RPMI8226 (cell line): ENCODE measurements at places on chromosomes 11 and 22.

DNA sequence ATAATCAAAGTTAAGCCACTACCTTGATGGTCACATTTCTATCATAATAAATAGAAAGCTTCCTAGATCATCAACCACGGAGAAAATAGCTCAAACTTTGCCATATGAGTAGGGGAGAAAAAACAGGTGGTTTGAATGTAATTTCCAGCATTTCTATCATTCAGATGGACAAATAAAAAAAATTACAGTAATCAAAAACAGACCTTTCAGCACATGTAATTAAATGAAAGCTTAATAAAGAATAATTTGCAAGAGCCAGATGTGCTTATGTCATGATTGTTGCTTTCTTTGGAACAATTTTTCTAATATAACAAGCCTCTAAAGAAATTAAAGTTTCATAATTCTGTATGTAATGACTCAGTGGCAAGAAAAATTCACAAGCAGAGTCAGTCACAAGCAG lies 297.0 kb downstream of the SOX6 start:
- no peak for DNase-seq

DNA sequence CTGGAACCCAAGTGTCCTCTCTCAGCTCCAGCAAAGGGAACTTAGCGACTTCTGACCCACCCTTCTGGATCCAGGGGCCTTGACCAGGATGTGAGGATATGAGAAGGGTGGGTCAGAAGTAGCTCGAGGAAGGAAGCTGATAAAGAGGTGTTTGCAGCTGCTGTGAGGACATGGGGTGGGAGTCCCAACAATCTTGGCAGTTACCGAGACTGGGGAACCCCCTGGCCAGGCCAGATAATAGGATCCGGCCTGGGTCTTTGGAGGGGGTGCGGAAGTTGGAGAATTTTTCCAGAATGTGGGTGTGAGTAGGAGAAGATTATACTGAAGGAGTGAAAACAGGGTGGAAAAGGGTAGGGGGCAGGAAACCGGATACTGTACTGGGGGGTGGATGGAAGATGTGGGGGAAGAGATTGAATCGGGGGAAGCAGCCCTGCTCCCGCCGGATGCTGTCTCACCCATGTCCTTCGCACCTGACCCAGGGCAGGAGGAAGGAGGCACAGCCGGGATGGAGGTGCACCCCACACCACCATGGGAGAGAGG lies 2.8 kb upstream of the MCAM start:
- DNase-seq: no peak

- no peak for DNase-seq
Observed at GRCh38 chr22:45521178-45521577, 18.5 kb downstream of the FBLN1 start.

DNA sequence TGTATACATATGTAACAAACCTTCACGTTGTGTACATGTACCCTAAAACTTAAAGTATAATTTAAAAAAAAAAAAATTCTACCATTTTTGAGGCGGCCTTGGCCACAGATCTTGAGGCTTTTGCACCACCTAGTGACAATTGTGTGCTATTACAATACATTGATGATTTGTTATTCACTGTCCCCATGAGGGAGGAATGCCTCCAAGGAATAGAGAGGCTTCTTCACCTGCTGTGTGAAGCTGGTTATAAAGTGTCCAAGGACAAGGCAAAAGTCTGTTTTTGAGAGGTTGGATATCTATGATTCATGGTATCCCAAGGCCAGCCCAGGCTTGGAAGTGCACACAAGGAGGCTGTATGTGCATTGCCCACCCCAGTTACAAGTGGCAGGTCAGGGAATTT lies 30.7 kb downstream of the SLC22A25 start:
- peak; percentile 43 for DNase-seq

- DNase-seq: no peak
Observed at GRCh38 chr22:29541845-29542244, 11.7 kb downstream of the THOC5 start.

DNA sequence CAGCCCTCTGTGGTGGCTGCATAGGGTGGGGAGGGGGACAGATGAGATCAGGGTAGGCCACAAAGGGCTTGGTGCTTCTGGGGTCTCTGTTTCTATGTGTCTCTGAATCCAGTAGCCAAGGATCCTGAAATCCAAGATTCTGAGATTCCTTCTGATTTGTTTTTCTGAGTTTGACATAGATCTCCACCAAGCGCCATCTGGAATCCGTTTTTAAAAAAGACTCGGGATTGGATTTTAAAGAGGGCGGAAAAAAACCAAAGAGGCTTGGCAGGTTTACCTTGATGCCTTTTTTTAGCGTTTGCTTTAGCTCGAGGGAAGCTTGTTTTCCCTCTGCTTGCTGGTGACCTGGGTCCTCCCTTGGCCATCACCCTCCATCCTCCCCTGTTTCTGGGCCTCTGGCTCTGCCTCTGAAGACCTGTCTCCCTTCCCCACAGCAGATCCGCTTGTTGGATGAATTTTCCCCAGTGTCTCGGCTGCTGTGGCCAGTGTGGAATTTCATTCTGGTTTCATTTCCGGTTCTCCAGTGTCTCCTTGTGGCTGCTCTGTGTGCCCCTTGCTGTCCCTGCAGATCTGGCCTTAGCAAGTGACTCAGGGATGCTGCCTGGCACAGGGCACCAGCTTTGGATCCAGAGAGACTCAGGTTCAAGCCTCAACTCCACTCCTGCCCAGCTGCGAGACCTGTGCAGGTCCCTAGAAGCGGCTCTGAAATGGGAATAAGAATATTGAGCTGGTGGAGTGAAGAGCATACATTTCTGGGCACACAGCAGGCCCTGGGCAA lies 15.1 kb downstream of the SYNGR1 start:
- DNase-seq: no peak

GRCh38 chr11:91952056-91952455 lies 272.6 kb upstream of the FAT3 start:
- DNase-seq: no peak

DNA sequence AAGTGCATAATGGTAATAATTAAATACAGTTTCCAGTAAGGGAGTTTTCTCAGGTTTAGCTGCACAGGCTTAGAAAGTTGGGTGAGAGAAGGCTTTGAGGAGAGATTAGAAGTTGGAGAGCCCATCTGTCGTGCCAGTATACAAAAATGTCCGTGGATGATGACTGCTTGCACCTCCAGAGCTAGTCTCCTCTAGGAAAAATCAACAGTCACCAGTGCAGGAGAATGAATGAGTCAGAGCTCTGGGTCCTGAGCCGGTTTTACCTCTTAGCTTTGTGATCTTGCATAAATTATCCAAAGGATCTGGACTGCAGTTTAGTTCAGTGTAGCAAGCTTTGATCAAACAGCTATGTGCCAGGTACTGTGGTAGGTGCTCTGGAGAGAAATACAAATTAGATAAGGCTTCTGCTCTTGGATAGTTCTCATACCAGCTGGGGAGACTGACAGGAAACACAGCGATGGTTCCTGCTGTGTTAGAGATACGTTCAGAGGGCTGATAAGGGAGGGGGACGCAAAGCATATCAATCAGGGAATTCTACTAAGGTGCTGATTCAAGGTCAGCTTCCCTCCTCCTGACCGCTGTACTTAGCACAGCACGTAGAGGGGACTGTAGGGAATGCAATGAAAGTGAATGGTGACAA lies 125.9 kb downstream of the TEAD1 start:
- DNase-seq: no peak
